ENCODE measurements at places on chromosomes 1 and 21.

GRCh38 chr1:180265871-180266270 lies 35.8 kb downstream of the LHX4 start:
- DNase-seq: no peak

DNA sequence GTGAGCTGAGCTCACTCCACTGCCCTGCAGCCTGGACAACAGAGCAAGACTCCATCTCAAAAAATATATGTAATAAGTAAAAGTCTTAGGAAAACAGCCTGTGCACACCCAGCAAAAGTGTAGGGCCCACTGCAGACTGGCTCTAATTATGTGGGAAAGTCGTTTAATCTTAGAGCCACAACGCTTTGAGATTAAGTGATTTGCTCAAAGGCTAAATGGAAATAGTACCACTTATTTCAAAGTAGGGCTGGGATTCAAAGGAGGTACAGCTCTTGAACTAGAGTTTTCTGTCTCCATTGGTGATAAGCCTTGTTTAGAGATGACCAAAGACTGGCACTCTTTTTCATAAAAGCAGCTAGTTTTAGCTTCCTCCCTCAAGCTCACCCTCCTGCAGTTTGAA lies 2.2 kb downstream of the TACSTD2 start:
- no peak for DNase-seq

DNA sequence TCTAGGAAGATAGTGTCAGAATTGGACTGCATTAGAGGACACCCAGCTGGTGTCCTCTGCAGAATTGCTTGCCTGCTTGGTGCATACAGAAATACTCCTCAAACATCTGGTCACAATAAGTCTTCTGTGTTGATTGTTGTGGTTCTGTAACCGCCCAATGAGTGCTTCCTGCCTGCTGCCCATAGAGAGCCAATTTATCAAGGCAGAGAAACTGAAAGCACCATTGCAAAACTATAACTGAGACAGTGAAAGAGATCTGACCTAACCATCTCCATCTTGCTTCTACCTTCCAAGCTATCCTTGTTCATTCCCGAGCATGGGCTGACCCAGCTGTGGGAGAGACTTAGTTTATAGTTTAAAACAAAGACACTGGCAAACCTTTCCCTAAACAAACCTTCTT lies 462.4 kb upstream of the RGS18 start:
- DNase-seq: no peak

DNA sequence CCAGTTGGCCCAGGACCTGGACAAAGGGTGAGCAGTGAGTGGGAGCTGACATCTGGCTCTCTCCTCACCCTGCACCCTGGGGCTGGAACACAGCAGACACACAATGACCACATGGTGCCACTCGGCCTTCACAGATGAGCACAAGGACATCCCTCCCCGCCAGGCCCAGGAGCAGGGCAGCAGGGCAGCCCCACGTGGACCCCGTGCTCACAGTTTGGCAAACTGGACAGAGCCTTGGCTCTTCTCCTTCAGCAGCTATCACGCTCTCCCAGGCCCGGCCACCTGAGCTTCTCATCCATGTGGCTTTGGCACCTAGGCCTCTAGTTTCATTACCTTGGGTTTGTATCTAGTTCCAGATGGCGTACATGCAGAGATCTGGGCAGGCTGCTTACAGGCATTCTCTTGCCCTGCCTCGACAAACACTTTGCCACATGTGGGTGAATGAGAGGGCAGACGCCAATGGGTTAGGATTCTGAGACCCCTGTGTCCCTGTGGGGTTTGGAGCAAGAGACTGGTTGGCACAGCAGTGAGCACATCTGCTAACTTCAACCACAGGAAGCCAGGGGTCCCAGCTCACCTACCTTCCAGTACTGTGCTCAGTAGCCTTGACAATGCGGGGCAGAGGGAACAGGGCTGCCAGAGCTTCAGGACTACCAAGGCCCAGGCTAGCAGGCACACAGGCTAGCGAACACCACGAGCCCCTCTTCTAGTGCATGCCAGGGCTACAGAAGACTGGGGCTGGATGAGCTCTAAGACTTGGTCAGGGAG lies 3.4 kb upstream of the PTPRF start:
- DNase-seq: no peak

Measured in stimulated activated CD8-positive, alpha-beta memory T cell treated with anti-CD3 and anti-CD28 coated beads, Interleukin-4, amount 100 ng/mL, for 24 hours (primary cell).